Right renal cortex interstitium (tissue), 3 donors: ENCODE measurements at places on chromosomes 4 and X.
A peak's percentile ranks its signal among the peaks of the same experiment; 100 is the strongest.

DNA sequence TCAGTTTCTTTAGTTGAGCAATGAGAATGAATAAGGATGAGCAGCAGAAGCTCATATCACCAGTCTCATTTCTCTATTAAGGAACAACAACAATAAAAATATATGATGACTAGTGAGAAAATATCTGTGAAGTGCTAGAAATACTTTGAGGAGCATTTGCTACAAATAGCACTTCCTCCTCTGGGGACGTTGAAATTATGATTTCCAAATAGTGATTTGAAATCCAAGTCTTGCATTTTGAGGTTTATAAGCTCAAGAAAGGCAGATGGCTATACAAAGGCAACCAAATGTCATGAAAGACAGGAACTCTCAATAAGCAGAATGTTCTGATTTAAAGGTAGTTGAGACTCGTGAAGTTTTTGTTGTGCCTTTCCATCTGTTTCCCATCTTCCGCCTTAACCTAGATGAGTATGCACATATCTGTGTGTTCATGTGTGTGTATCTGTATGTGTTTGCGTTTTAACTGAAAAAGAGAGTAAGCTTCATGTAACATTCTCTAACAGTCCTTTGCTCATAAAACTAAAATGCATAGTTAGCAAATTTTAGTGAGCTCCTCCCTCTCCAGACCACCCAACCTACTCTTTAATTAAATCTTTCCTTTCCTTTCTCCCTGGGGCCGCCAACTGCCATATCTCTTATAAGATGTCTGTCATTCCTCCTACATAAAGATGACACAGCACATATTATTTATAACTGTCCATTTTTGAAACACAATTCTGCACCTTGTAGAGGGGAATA lies 222.6 kb upstream of the RASGEF1B start:
- DNase-seq = no peak

DNA sequence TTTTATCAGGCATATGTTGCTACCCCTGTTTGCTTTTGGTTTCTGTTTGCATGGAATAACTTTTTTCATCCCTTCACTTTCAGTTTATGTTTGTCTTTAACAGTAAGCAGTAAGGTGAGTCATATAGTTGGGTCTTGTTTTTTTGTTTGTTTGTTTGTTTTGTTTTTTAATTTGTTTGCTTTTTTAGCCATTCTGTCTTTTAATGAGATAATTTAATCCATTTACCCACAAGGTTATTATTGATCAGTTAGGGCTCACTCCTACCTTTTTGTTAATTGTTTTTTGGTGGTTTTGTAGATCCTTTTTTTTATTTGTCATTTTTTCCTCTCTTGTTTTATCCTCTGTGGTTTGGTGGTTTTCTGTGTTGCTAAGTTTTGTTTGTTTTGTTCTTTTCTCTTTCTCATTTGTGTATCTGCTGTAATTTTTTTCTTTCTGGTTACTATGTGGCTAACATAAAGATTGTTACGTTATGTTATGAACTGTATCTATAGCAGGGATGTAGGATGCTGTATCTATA lies 379.5 kb upstream of the MAD2L1 start:
- DNase-seq = no peak

DNA sequence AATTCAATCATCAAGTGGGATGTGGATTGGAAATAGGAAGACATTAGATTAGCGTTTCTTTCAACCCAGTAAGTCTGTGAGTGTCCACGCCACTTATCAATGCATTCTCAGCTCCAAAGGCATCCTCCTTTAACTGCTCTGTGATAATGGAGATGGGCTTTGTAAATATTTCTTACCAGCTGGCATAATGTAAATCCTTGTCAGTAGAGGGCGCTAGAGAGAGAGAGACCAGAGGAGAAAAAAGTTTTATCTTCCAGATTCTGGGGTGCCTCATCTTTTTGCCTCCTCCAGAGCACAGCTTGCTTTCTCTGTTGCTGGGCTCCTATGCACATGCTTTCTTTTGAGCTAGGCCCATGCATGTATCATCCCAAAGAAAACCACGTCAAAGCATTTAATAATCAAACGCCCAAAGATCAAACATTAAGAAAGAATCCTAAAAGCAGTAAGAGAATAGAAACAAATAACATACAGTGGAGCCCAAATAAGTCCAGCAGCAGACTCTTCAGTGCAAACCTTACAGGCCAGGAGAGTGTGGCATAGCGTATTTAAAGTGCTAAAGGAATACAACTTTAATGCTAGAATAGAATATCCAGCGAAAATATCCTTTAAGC lies 9.6 kb upstream of the MTMR1 start:
- no peak for DNase-seq

GRCh38 chrX:128650326-128650725 lies 598.1 kb upstream of the ACTRT1 start:
- no peak for DNase-seq

DNA sequence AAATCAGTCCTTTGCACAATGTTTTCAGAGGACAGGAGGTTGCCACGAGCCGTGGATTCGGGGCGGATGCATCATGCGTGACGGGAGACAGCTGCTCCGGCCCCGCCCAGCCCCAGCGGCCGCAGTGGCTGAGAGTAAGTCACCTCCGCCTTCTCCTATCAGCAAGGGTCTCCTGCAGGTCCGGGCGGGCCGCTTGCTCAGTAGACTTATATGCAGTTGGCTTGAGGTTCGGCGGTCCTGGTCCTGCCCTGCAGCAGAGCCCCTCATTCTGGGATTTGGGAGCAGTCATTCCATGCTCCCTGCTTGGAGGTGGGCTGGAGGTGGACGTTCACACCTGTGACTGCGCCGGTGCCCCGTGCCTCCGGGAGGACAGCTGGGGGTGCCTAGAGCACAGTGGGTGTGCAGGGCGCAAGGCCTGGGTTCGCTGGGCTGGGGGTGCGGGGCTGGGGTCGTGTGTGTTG lies 86.3 kb upstream of the ADRA2C start:
- no peak for DNase-seq

DNA sequence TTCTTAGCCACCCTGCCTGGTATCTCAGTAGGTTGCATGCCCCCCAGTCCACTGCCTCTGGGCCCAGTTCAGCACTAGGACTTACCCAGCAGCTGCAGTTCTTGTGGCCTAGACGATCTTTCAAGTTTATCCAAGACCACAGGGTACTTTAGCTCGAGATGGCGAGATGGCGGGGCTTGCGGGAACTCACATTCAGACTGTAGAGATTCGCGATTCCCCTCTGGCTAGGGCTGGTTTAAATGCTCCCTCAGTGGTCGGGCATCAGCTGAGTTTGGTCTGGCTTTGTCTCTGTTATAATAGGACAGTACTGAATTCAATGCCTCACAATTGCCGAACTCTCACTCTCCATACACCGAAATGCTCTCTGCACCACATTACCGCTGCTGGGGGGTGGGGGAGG lies 18.4 kb upstream of the RFC1 start:
- DNase-seq = no peak

DNA sequence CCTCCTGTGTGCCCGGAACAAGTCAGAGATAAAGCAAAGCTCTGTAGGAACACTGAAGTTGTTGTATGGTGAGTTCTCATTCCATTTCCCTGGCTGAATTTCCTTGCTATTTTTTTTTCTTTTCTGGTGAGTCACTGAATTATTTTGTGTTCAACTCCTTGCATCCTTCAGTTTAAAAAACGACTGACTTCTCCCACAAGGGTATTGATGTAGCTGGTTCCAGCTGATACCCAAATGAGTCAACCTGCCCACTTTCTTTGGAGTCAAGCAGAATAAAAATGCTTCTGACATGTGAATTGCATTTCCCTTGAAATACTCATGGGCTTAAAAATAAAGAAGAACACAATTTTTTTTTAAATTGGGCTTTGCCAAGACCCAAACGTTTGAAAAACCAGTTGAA lies 85.5 kb downstream of the SHOX start:
- DNase-seq = no peak

DNA sequence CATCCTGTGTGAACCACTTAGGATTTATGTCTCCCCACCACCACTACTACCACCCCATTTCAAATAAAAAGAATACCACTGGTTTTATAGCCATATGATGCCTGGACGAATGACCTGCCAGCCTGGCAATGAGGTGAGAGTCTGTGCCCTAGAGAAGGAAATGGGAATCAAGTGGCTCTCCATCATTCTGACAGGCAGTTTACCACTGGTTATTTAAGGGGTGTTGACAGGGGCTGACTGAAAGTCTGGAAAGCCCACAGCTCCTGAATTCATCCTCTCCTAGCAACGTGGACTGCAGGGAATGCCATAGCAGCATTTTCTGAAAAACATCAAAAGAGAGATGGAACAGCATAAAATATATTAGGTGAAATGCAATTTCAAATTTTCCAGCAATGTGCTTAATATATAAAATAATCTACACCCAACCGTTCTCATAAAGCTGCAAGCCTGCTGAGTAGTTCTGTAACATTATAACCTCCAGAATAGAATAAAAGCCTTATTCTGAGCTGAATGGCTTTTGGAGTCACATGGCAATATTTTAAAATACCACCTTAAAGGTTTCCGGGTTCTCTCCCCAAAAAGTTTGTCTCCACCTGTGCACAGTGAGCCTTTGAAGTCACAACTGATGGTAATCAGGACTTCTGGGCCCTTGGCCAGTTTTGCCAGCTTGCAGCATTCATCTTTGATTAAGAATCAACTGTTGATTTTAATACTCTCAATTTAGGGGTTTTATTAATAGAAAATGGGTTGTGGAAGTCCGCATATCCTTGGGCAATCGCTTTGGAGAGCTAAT lies 121.5 kb downstream of the DCTD start:
- DNase-seq = no peak

- DNase-seq = no peak
These were observed 82.4 kb upstream of the ADGRG2 start for GRCh38 chrX:19204636-19205035.

DNA sequence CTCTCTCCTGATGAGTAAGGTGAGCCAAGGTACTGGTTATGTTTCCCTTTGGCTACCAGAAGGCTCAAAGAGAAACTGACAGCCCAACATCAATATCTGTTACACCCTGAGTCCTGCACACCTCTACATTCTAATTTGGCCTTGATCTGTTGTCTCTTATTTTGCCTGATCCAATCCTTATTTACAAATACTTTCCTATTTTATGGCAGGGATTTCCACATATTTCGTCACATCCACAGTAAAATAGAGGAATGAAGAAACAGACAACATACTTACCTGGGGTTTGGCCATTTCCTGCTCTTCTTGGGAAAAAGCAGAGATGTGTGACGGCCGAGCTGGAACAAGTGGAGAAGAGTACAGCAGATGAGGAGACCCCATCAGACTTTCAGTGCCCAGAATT lies 1.5 kb downstream of the ZNF182 start:
- DNase-seq = no peak

- no peak for DNase-seq
These were observed 15.2 kb upstream of the SYTL4 start for GRCh38 chrX:100747090-100747489.

GRCh38 chrX:137916090-137916746 lies 350.3 kb downstream of the ZIC3 start:
- DNase-seq = no peak

- no peak for DNase-seq
These were observed 3.3 kb downstream of the ING2 start for GRCh38 chr4:183507925-183508696.

DNA sequence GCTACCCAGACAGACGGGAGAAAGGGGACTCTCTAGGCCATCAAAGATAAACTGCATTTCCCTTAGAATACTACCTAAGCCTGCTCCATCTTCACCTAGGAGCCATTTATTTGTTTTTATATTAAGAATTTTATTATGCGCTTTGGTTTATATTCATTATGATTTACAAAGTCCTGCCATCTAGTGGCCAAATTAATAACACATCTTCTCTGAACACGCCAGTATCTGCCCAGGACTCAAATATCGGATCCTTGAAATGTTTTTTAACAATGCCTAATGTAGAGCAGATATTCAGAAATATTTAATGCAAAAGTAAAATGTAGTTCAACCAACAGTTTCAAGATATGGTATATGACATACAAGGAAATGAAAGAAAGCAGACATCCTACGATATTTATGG lies 20.8 kb upstream of the PRPS2 start:
- no peak for DNase-seq

DNA sequence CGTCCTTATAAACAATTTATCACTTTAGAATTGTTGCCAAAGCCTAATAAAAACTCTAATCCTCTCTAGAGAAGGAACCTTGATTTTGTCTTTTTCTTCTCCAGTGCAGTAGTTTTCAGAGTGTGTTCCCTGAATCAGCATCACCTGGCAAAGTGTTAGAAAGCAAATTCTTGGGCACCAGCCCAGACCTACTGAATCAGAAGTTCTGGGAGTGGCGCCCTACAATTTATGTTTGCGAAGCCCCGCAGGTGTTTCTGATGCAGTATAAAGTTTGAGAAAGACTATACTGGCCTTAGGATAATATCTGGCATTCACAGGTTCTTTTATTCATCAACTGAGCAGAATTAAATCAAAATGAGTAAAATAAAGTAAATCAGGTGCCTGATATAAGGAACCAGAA lies 645.8 kb upstream of the ATOH1 start:
- no peak for DNase-seq

GRCh38 chr4:112057470-112057869 lies 87.8 kb upstream of the FAM241A start:
- no peak for DNase-seq

- no peak for DNase-seq
These were observed 21.3 kb downstream of the SPCS3 start for GRCh38 chr4:176340871-176341685.

DNA sequence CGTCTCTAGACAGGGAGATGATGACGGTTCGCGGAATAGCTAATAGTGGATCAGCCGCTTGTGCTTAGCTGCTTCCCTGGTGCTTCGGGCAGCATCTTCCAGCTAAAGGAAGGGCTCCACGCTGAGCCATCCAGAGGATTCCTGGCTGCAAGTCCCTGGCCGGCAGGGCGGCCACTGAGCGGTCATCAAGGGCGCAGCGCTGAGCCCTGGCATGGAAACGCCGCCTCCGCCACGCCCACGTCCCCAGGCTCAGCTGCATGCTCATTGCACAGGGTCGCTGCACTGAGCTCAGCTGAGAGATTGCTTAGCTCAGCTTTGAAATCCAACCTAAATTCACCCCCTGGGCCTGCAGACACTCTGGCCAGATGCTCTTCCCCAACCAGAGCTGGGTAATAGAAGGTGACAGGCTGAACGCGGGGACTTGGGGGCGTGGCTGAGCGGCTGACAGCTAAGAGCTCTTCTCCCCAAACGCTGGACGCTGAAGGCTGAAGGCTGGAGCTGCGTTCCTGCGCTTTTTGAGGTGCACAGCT lies 118.2 kb upstream of the KIT start:
- no peak for DNase-seq

GRCh38 chr4:25090516-25090915 lies 59.8 kb upstream of the LGI2 start:
- DNase-seq = no peak

DNA sequence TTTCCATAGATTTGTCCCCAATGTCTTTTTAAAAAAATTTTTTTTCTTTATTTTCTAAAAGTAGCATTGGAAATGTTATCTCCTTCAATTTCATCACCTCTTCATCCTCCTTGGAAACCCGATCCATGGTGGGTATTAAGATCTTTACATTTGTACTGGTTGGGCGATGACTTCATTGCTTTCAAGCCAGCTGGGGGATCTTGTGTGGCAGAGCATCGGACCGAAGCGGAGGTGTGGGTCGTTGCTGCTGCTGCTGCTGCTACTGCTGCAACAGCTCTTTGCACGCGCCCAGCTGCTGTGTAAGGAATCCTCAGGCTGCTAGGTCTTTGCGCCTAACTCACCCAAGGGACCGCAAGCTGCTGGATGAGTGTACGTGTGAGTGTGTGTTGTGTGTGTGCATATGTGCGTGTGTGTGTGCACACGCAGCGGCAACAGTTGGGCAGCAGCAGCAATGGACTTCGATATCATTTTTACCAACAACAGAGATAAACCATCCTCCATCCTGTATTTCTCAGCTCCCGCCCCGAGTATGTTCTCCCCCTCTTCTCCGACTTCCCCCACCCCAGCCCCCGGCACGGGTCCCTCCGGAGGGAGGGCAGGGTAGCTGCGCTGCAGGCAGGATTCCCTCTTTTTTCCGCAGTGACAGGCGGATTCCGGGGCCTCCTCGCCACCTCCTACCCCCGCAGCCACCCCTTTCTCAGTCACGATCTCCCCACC lies 768 bp upstream of the CDKL5 start:
- DNase-seq = peak; percentile 18
